ENCODE measurements at places on chromosomes 4 and X.
A peak's percentile ranks its signal among the peaks of the same experiment; 100 is the strongest.

DNA sequence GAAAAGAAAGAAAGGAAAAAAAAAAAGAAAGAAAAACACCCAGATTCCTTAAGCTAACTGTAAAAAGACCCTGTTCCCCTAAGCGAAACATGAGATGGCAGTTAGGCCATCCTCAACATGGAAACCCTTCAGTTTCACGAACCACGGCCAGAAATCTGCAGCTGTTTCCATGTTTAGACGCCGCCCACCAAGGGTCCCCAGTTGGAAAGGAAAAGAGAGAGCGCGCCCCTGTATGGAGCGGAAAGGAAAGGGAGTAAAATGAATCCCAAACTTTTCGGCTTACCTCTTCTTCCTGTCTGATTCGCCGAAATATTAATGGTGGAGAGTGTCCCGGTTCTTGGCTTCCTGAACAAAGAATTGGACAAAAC is 38.3 kb downstream of the MGARP start:
- no peak for ATAC-seq

DNA sequence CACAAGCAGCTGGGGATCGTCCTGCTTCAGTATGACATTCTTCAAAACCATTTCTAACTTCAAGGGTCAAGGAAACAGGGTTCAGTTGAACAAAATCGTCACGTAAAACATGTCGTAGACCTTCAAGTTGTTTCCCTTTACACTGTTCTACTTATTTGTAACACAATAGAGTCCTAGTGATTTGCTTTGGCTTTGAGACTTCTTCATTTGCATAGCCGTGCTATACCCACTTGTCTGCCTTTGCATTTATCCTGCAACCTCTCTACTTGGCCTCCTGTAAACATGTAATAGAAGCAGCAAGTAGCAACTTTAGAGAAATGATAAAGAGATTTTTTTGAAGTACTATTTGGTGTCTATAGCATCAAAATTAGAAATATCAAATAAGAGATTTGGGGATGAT is 194.9 kb downstream of the SLC7A11 start:
- no peak for ATAC-seq

GRCh38 chr4:114368751-114369150 is 229.9 kb upstream of the UGT8 start:
- ATAC-seq = no peak

GRCh38 chrX:66751136-66751782 is 112.4 kb upstream of the EDA2R start:
- ATAC-seq = no peak

GRCh38 chrX:10611441-10612090 is 8.8 kb downstream of the MID1 start:
- no peak for ATAC-seq

- ATAC-seq = peak; percentile 61
These were observed 60.1 kb downstream of the SH3RF1 start for GRCh38 chr4:169210504-169211118.

DNA sequence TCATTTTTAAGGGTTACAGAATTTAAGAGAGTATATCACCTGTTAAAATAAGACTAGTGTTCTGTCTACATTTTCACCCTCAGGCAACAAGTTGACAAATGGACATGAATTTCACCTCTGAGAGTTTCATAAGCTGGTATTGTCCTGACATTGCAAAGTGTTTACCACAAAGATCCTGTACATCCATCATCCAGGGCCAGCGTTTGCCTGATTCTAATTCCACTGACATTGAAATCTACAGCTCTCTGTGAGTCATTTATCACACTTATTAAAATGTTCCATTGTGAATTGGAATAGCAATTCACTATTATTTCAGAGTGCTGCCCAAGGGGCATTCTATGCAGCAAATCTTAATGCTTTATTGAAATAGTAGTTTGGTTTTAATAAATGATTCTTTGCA is 1499.4 kb upstream of the PCDH7 start:
- ATAC-seq = no peak

- ATAC-seq = no peak
These were observed 26.7 kb downstream of the PIN4 start for GRCh38 chrX:72208126-72208800.

- ATAC-seq = no peak
These were observed 8.4 kb upstream of the NWD2 start for GRCh38 chr4:37236165-37236564.

DNA sequence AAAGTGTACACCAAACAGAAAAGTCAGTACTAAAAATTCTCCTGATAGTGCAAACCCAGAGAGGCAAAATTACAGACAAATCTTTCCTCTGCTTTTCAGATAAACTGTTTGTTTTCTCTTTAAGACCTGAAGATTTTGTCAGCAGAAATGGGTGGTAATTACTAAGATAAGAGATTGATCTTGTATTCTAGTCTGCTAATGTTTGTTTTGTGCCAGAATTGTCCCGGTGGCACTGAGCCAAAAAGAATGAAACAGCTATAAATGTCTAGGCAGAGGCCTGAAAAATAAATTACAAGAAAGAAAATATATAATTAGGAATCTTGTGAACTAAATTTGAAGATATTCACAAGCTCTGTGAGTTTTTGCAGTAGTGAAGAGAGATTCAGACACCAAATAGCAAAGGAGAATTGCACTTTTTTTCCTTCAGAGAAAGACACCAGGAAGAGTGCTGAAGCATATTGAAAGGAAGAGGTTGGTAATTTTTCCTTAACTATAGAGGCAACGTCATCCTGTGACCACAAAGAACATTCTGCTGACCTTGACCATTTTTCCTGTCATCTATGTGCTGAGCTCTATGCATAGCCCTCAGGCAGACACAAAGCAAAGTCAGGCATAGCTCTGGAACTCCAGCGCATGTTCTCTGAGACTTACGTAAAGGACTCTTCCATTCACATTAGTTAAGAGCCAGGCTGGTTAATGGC is 314.5 kb upstream of the RASGEF1B start:
- no peak for ATAC-seq

GRCh38 chrX:153646620-153647373 is at the start of gene DUSP9:
TSS of gene DUSP9 (plus strand) at chrX:153647203. CDS start at chrX:153647954, 751 bp downstream.
- peak; percentile 19 for ATAC-seq

GRCh38 chrX:63128509-63128908 is 222.6 kb downstream of the SPIN4 start:
- no peak for ATAC-seq

DNA sequence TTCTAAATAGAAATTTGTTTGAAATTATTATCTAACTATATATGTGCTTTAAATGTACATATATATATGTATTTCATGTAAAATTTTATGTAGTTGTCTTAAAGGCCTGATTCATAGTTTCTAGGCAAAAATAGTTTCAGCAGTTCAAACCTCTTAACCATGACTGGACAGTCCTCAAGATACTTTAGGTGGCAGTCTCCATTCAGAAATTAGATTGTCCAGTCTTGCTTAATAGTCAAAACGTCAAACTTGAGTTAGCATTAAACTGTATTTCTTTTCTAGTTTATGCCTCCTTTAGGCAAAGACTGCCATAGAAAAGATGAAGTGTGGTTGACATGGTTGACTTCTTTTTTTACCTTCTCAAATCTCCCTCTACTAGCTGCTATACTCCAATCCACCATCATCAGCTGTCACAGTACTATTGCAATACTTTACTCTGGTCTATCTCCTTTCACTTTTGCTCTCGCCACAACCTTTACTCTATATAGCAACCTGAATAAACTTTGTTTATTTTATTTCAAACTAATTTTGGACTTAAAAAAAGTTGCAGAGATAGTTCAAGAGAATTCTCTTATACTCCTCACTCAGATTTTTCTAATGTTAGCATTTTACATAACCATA is 395.6 kb upstream of the DIPK2B start:
- no peak for ATAC-seq

DNA sequence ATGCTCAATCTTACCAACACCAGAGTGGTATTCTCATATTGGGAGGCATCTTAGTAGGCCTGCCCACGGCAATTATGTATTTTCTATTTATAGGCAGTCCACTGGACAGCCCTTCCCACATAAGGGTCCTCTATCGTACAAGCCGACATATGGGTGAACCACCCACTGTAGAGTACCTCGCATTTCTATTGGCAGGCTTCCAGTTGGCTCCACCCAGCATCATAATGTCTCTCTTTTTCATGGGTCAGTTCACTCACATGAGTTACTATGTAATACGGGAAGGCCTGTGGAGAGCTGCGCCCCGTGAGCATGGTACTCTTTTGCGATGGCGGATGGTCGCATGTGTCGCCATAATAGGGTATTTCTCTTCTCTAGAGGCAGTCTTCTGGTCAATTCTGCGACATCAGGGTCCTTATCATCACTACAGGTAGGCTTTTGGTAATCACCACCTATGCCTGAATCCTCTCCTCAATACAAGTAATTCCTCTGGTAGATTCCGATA is 29.4 kb upstream of the FOXR2 start:
- ATAC-seq = no peak

DNA sequence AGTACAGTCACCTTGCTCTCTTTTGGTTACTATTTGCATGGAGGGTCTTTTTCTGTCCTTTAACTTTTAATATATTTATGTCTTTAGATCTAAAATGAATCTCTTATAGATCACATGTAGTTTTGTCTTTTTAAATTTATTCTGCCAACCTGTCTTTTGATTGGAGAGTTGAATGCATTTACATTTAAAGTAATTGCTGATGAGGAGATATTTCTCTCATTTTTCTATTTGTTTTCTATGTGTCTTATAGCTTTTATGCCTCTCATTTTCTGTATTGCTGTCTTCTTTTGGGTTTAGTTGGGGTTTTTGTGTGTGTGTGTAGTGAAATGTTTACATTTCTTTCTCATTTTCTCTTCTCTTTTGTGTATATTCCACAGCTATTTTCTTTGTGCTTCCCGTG is 123.5 kb downstream of the TBC1D19 start:
- ATAC-seq = no peak

DNA sequence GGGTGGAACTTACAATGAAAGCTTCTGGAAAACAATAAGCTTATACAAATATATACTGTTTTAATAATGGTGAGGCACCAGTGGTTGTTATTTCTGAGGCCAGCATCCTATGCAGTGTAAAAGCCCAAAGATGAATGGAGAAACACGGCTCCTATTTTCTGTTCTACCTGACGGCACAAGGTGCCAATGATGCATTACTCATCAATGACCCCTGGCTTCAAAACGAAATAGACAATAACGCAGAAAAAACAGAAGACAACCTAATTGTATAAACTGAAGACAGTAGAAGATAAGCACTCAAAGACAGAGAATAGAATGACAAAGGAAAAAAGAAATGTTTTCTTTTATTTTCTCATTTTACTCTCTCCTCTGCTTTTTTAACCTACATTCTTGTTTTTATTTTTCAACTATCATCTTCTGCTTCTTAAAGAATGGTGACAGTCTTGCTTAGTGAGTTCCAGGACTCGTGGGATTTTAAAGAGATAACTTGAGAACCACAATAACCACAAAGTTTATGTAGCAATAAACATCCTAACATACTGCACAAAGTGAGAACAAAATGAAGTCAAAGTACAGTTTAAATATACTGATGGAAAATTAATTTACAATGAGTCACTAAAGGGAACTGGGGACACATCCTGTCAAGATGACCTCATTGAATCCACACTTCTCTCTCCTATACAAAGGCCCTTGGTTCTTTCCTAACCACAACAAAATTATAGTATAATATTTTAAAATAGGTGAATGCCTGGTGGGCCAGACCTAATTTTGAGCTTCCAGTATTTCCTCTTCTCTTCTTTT is 169.8 kb downstream of the BTC start:
- peak; percentile 75 for ATAC-seq

DNA sequence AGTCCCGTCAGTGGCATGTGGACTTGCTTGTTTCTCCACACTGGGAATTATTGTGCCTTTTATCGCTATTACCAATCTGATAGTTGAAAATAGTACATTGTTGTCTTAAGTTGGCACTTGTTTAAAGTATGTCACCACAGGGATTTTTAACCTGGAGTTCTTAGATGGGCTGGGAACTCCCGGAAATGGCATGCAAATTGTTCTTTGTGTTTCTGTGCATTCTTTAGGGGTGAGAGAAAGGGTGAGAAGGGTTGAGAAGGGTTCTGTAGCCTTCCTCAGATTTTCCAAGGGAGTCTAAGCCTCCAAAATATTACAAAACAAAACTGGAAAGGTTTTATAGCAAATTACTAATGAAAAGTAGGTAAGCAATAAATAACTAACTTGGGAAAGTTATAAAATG is 176.9 kb downstream of the ZIC3 start:
- ATAC-seq = no peak

GRCh38 chr4:7761720-7762119 is 177.9 kb downstream of the AFAP1 start:
- ATAC-seq = peak; percentile 55

- ATAC-seq = no peak
These were observed 96.1 kb upstream of the FAM9A start for GRCh38 chrX:8897259-8897658.

- no peak for ATAC-seq
These were observed 6.9 kb downstream of the SHROOM3 start for GRCh38 chr4:76441881-76442280.

DNA sequence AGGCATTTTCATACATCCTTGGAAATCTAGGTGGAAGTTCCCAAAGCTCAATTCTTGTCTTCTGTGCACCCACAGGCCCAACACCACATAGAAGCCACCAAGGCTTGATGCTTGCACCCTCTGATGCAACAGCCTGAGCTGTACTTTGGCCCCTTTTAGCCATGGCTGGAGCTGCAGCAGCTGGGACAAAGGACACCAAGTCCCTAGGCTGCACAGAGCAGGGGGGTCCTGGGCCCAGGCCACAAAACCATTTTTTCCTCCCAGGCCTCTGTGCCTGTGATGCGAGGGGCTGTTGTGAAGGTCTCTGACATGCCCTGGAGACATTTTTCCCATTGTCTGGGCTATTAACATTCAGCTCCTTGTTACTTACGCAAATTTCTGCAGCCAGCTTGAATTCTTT is 124.0 kb upstream of the S100G start:
- ATAC-seq = no peak

DNA sequence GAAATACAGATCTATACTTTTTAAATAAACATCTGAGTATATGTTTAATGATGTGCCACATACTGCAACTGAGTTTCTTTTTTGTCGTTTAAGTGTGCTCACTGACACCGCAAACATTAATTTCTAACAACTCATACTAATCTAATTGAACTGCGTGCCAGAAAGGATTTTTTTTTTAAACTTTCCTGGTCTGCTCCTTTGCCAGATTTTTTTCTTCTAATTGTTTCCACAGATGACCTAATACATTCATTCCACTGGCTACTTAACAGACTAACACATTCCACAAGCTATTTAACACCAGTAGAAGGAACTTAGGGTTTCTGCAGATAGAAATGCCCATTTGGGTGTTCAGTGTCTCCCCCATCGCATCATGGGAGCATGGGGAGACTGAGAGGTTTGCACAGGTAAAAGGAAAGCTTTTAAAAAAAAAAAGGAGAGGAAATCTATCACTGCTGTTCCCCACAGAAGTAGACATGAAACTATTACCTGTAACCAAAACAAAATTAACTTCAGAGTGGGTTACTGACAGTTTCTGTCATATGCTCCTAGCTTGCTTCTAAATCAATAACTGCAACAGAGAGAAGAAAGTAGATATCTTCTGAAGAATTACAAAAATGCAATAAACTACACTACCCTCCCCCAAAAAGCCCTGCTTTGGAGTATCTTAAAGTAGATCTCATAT is 31.6 kb downstream of the SH3KBP1 start:
- ATAC-seq = no peak

GRCh38 chr4:116688536-116688935 is 396.8 kb downstream of the TRAM1L1 start:
- no peak for ATAC-seq
